NCI-H526 treated with DMSO at 0.1 percent for 48 hours (cell line): ENCODE measurements at places on chromosomes 1 and 21.

DNA sequence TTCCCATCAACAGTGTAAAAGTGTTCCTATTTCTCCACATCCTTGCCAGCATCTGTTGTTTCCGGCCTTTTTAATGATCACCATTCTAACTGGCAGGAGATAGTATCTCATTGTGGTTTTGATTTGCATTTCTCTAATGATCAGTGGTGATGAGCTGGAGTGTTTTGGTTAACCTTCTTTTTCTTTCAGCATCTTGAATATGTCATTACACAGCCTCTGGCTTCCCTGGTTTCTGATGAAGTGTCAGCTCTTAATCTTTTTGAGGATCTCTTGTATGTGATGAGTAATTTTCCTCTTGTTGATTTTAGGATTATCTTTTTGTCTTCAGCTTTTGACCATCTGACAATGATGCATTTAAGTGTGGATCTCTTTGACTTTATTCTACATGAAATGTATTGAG lies 133.2 kb upstream of the GRIK3 start:
- peak; percentile 81 for DNase-seq

GRCh38 chr1:109214695-109215623 lies 1.2 kb downstream of the SARS1 start:
- DNase-seq = no peak

DNA sequence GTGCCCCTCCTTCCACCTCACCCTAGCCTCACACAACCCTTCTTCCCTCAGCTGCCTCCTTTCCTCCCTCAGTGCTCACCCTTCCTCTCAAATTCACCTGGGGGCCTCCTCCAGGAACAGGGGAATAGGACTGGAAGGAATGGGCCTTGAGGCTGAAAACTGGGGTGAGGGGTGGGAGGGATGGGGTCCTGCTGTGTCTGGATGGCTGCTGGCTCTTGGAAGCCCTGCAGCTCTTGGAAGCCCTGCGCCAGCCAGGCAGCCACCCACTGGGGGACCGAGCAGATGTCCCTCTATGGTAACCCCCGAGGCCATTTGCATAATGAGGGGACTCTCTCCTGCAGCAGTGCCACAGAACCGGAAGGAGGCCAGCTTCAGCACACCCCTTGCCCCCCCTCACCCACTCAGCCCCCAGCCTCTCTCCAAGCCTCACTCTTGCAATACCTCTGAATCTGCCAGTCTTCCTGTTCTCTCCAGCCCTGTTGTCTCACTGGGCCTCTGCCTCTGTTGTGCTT lies 85.2 kb downstream of the KIRREL1 start:
- DNase-seq = no peak

DNA sequence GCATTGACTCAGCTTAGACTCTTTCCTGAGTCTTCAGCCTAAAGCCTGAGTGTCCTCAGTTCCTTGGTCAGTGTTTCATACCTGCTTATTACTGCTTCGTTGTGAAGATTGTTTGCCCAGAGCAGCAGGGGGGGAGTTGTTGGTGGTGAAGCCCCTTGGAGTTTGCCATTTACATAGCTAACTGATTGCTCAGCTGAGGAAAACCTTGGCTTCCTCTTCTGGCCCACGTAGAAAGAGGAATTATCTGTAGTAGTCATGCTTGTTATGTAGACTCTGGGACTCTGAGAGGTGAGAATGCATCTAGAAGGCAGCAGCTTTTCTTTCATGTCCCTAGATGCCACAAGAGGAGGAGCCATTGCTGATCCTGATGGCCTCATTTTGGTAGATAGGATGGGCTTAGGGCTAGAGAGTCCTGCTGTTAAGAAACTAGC lies 125.9 kb downstream of the MAST2 start:
- DNase-seq = no peak

DNA sequence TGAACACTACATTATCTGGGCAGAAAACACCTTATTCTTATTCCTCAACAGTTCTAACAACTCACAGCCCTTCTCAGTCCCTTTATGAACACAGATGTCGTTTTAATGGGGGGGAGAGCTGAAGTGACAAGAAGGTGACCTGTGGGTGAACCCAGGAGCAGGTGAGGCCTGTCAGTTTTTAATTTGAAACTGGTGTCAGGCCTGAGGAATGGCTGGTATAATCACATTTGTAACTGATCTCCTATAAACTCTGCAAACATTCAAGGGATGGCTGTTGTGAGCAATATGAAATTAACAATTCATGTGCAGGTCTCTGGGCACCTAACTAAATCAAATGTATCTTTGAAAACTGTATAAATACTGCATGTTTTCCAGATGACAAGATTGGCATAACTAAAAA lies 362.1 kb upstream of the NR5A2 start:
- no peak for DNase-seq

- DNase-seq = no peak
Measured at GRCh38 chr1:248793592-248793991, 32.1 kb downstream of the SH3BP5L start.

DNA sequence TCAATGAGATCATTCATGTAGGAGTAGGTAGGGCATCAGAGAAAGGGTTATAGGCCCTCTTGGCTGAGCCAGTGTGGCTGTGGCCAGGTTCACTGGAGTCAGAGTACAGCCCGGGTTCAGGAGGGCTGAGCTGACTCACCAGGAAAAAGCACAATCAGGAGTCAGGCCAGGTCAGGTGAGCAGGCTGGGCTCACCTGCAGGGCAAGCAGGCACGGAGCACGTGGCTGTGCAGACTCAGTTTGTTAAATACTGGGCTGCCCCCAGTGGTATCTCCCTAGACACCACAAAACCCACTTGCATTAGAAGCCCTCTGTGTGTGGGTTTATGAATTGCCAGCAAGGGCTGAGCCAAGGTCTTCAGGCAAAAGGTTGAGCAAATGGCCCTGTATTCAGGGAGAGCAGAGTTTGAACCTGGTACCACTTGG lies 122.1 kb upstream of the SERBP1 start:
- no peak for DNase-seq

DNA sequence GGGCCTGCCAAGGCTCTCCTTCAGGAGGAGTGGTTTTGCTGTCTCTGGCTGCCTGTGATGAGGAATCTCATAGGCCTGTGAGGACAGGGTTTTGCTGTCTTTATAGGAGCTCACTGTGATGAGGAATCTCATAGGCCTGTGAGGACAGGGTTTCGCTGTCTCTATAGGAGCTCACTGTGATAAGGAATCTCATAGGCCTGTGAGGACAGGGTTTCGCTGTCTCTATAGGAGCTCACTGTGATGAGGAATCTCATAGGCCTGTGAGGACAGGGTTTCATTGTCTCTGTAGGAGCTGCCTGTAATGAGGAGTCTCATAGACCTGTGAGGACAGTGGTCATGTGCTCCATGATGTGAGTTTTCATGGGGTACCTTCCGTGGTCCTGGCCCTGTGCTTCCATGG lies 29.0 kb downstream of the CLIC6 start:
- DNase-seq = no peak

- no peak for DNase-seq
Measured at GRCh38 chr1:77319036-77319705, 37.4 kb downstream of the AK5 start.

- DNase-seq = no peak
Measured at GRCh38 chr1:97073936-97074335, 352.4 kb downstream of the PTBP2 start.

DNA sequence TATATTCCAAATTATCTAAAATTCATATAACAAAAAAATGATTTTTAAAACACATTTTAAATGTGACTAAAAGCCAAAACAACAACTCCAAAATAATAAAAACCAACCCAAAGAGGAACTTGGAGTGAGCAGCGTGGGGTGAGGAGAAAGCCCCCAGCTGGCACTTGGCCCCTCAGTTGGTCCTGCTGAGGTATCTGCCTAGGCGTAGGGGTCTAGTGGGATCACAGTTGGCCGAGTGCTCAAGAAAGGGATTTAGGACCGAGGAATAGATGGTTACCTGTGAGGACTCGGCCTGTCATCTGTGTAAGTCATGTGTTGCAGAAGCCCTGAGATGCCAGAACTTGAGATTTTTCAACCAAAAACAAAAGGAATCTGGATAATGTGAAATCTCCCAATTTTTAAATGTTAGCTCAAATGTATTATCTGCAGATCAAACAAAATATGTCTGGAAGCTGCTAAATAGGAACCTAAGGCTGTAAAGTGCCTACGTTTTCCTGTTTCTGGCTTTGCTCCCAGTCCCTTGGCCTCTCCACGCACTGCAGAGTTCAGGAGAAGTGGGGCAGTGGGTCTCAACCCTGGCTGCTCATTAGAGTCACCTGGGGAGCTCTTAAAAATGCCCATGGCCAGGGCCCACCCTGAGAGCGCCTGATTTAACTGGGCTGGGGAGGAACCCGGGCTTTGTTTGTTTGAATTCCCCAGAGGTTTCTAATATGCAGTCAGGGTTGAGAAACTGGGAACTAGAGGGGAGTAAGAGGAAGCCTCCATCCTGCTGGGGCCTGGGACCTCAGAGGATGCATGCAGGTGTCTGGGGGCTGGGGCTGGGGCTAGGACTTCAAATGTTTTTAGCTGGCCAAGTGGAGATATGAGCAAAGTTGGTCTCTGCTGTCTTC lies 38.5 kb upstream of the LDLRAP1 start:
- DNase-seq = peak; percentile 38

GRCh38 chr1:38208716-38209632 lies 162.4 kb upstream of the POU3F1 start:
- no peak for DNase-seq

- no peak for DNase-seq
Measured at GRCh38 chr1:158049853-158050252, 56.4 kb downstream of the KIRREL1 start.
